ENCODE measurements at places on chromosomes 5 and 9.

DNA sequence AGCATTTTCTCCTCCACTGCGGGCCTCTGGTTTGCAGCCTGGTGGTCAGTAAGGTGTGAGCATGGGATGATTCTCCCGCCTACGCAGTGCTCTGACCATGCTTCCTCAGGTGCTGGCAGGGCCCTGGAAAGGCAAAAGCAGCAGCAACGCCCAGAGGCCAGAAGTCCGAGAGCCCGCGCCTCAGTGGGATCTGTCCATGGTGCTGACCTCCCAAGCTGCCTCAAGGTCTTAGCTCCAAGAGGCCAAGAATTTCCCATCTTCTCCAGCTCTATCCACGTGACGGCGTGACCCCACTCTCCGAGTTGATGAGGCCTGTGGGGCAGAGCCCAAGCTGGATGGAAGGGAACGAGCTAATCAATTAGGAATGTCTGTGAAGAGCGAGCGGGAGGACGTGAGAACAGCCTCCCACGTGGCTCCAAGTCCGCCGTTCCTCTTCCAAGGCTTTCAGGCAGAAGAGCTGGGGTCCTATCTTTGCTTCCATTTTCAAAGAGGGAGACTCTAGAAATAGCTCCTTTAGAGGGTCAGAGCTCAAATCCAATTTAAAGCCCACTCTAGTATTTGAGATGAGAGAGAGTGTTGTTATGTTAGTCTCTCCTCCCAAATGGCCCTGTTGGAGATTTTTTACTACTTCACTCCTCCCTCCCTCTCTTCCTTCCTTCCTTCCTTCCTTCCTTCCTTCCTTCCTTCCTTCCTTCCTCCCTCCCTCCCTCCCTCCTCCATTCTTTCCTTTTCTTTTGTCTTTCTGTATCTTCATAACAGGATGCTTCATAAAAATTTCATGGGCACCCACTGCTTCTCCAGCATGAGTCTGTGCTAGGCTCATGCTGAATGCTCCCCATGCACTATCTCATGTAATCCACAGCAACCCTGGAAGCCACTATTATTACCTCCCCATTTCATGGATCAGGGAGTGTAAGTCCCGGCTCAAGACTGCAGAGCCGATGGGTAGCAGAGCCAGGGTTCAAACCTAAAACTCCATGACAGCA, 69.3 kb downstream of the OLFM1 start:
- peak; percentile 75 for DNase-seq

DNA sequence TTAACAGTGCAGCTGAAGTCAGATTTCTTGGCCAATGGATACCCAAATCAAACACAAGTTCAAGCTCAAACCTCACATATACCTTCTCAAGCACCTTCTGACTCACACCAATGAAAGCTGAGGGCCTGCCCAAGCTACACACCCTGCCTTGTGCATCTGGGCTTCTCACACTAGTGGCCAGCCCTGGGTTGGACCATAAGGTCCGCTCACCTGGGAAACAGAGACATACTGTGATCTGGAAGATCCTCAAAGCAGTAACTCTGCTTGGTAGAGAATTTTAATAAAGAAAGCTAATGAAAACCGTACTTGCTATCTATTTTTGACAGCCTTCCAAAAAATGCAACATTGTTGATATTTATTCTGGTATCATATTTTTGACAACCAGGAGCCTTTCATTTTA, 7.4 kb upstream of the TRPM3 start:
- no peak for DNase-seq

GRCh38 chr5:147507480-147508126, 2.3 kb downstream of the DPYSL3 start:
- no peak for DNase-seq

- no peak for DNase-seq
These were observed 7.8 kb downstream of the ENG start for GRCh38 chr9:127846443-127847177.

DNA sequence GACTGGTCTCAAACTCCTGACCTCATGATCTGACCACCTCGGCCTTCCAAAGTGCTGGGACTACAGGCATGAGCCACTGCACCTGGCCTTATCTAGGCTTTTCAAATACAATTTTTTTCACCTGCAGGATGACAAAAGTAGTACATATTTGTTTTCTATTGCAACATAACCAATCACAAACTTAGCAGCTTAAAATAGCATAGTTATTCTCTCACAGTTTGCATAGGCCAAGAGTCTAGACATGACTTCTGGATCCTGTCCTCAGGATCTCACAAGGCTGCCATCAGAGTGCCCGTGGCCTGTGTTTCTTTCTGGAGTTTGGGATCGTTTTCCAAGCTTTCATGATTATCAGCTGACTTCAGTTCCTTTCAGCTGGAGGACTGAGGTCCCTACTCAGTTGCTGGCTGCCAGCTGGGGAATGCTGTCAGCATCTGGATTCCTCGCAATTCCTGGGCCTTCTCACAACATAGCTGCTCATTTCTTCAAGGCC, 348.9 kb downstream of the ARHGEF28 start:
- no peak for DNase-seq

- DNase-seq, result no peak
These were observed 693.5 kb downstream of the PTPRD start for GRCh38 chr9:9919174-9919775.

DNA sequence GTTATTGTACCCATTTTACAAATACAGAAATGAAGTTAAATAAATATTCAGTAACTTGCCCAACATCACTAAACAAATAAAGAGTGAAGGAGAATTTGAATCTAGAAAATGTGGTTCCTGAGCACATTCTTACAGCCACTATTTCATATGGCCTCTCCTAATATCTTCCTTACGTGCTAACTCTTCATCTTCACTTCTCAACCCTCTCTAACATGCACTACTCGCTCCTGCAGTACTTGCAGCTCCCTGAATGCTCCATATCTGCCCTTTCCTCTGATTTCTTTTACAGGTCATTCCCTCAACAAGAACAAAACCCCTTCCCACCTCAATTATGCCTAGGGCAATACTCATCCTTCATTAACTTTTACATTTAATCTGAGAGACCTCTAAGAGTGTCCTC, 711.5 kb downstream of the CETN3 start:
- DNase-seq, result no peak

- no peak for DNase-seq
These were observed at the start of gene OR1N2 for GRCh38 chr9:122552812-122553211. Gene OR1N2, plus strand, starts transcription at chr9:122553112. Its CDS starts 100 bp downstream, at chr9:122553212.

DNA sequence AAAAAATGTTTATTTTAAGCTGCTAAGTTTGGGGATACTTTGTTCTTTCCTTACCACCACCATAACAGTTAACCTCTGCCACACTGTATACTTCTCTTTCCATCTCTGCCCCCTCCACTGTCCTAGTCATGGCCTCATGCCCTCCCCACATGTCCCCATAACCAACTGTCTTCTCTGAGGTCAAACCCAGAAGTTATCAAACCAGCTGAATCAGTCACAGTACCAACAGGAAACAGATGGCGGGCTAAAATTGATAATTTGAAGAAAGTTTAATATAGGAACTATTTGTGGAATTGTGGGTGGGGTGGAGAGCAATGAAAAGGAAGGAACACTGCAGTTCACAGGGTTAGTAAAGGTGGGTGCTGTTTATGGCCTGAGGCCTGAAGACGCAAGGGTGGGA, 5.7 kb upstream of the DCTN4 start:
- DNase-seq, result no peak

DNA sequence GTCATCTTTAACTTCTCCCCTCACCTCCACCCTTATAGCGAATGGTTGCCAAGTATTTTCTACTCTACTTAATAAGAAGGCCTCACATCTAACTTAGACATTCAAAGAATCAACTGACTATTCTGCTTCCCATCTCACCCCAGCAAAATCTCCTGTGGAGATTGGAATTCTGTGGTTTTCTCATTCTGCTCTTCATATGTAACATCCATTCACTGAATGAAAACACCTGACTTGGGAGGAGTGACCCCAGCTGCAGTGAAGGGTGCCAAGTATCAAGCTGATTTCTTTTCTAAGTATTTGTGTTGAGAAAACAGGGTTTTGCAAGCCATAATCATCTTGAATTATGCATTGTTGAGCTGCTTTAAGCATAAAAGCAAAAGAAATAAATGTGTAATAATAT, 42.5 kb upstream of the TAF1L start:
- DNase-seq, result no peak

DNA sequence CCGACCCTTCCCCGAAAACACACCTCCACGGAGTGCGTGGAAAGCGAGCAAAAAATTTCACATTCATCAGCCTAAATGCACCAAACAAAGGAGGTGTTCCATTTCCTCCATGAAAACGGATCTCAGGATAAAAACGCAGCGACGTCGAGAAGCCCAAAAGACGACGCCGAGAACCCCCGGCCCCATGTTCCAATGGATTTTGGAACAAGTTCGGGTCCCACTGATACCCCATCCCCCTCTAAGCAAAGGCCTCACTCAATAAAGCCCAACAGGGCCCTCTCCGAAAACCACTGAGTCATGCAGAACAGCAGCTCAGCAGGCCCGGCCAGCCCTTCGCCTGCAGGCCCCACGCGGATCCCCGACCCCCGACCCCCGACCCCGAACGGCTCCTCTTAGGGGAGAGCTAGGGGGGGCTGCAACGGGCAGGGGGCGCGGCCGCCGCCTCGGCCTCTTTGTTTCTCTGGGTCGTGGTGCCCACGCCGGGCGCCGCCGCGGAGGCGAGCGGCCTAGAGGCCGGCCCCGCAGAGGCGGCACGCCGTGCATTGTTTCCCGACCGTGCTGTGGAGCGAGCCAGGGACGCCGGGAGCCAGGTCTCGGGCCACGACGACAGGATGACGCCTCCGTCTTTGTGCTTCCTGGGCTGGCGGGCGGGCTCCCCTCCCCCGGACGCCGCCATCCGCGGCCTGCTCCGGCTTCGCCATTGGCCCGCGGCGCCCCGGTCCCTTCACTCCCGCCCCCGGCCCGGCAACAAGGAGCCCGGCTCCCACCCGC, 915 bp downstream of the ZFAND5 start:
- peak; percentile 86 for DNase-seq

- DNase-seq, result no peak
These were observed 23.7 kb downstream of the PIP5K1B start for GRCh38 chr9:68728731-68729130.

- DNase-seq, result no peak
These were observed 19.2 kb downstream of the CETN3 start for GRCh38 chr5:90390326-90390725.

GRCh38 chr9:135281791-135282737, 194.6 kb downstream of the OLFM1 start:
- DNase-seq, result peak; percentile 87

GRCh38 chr5:10214041-10214440, 35.6 kb downstream of the ATPSCKMT start:
- DNase-seq, result no peak

- DNase-seq, result no peak
These were observed 44.8 kb upstream of the NUDT12 start for GRCh38 chr5:103607346-103607745.

GRCh38 chr9:18012170-18012569, 433.3 kb downstream of the SH3GL2 start:
- no peak for DNase-seq

DNA sequence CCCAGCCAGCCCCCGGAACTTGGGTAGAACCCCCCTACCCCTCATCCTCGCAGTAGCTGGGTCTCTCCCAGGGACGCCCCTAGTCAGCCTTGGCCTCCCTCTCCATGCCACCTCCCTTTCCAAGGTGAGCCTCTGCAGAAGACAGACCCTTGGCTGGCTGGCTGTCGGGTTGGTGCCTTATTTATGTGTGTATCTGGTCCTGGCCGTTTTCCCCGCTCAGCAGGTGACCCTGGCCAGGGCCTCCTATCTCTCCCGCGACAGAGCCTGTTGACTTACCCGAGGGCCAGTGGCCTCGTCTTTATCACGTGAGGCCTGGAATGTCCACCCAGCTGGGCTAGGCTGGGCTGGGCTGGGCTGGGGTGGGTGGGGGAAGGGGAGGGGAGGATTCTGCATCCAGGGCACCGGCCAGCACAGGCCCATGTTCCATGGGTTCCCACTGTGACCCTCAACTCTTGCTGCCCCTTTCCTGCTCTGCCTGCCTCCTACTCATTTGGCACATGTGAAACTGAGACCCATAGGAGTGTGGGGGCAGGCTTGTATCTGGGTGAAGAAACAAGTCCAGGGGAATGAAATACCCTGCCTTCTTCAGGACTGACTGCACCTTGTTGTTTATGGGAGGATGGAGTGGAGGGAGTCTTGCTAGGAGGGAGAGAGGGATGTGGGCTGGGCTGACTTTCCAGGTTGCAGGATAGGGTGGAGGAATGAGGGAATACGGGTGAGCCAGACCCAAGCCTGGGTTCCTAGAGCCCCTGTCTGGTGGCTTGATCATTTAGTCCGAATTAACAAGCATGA, 3.1 kb downstream of the CXXC5 start:
- peak; percentile 78 for DNase-seq

- DNase-seq, result no peak
These were observed 448.6 kb downstream of the PLK2 start for GRCh38 chr5:58011301-58011700.

DNA sequence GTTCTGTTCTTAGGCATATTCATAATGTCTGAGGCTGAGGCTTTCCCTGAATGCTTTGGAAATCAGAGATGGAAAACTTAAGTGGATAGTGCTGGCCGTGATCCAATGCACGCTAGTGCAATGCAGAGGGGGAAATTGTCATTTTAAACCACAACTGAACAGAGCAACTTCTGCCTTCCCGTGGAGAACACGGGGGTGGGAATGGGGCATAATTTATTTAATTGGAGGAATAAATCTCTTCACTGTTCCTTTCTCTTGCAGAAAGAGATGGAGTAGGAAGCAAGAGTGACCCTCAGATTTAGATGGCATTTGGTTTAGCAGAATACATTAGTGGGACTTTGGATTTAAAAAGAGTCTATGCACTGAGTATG, 22.9 kb upstream of the NREP start:
- DNase-seq, result no peak

- no peak for DNase-seq
These were observed 1.8 kb downstream of the ELAVL2 start for GRCh38 chr9:23823986-23824829.

GRCh38 chr9:127497656-127498290, 46.5 kb downstream of the LRSAM1 start:
- DNase-seq, result no peak

- DNase-seq, result no peak
These were observed 79.0 kb downstream of the SPRY4 start for GRCh38 chr5:142245786-142246185.

GRCh38 chr9:25677301-25678146, 720 bp downstream of the TUSC1 start:
- peak; percentile 96 for DNase-seq

DNA sequence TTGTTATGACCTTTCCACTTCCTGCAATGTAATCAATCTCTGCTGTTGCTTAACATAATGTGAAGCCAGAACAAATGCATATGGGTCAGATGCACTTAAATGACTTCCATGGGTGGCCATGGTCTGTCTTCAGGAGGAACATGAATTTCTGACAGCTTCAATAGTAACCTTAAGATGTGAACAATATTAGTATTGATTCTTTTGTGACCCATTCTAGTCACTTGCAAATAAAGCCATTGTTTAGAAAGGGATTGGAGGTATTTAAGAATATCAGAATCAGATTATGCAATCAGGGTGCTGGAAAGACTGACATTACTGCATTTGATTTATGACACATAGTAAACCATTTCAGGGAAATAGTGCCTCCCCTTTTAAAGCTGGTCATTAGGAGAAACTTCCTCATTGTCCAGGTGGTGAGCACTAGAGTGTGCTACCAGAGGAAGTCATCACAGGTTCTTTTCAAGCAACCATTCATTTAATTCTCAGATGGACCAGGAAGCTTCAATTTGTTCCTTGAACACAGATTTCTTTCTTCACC, 32.1 kb downstream of the GRIN3A start:
- no peak for DNase-seq

Measured in upper lobe of right lung (tissue), 1 donor.